NCI-H1092 treated with DMSO at 0.1 percent for 48 hours (cell line): ENCODE measurements at places on chromosomes 4 and X.

DNA sequence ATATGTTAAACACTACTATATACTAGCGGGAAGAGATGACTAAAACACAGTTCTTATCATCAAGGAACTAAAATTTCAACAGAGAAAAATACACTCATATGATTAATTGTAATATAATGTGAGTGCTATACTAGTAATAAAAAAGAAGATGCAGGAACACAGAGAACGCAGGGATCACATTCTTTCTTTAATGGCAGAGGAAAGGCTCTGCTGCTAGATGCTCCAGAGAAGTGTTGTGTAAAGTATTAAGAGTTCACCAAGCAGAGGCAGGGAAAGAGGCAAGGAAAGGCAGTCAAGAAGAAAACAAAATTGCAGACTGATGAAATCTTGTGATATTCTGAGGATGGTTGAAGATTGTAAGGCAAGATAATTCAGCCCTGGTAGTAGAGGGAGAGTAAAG, 394.7 kb downstream of the PDGFC start:
- no peak for DNase-seq

- no peak for DNase-seq
Measured at GRCh38 chr4:82948647-82949204, 48.2 kb downstream of the THAP9 start.

DNA sequence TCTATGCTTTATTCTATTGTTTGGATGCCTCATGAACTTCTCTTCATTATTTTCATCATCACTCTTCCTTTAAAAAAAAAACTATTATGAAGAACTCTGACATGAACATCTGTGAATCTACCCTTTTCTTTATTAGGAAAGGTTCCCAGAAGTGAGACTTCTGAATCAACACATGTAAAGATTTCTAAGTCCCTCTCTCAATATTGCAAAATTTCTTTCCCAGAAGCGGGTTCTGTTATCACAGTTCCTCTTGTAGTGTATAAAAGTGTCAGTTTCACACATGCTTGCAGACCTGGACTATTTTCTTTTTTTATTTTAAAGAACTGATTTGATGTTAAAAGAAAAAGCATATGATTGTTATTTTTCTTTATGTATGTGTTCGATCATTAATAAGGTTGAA, 330.8 kb upstream of the KLF3 start:
- no peak for DNase-seq

- DNase-seq = no peak
Measured at GRCh38 chr4:40275065-40275730, 59.9 kb upstream of the CHRNA9 start.

DNA sequence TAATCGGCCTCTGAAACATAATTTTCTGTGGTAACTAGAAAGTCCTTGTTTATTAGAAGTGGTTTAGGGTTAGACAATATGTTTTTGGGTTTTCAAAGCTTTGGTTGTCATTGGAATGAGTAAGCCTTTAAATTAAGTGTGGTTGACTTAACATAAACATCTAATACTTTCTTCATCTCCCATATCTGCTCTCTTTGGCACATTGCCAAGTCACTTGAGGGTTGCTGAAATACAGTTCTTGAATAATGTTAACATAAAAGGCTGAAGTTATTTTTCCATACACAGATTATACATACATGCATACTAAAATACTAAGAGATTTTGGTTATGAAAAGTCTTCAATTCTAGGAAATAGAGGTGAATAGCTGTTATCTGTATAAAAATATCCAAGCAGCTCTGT, 241.7 kb upstream of the BMP3 start:
- DNase-seq = no peak

DNA sequence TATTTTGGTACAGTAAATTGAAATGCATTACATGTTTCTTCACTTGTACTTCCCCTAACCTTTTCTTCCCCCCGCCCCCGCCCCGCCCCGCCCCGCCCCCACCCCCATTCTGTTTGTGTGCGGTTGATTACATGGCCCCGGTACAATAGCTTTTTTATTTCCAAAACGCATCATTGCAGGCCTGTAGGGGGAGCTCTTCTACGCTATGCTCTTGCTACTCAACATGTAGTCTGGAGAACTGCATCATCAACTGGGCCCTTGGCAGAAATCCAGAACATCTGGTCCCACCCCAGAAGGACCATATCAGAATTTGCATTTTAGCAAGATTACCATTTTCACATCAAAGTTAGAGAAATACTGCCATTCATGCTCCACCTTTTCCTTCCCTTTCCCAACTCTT, 333.3 kb upstream of the DDX53 start:
- DNase-seq = no peak
